ENCODE measurements at places on chromosomes 7 and 10.

DNA sequence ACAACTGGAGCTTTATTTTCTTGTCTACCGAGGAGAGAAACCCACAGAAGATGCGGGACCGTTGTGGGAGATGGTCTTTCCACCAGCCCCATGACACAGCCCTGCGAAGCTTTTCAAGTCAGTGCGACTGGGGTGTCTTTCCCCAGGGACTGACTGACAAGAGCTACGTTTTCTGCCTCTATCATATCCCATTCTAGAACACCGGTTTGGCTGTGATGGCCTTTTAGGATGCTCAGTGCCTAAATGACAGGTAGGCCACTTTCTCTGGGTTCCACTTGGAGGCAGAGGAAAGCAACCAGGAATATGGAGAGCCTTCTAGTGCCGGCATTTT is 16.9 kb downstream of the SLC13A4 start:
- no peak for DNase-seq

DNA sequence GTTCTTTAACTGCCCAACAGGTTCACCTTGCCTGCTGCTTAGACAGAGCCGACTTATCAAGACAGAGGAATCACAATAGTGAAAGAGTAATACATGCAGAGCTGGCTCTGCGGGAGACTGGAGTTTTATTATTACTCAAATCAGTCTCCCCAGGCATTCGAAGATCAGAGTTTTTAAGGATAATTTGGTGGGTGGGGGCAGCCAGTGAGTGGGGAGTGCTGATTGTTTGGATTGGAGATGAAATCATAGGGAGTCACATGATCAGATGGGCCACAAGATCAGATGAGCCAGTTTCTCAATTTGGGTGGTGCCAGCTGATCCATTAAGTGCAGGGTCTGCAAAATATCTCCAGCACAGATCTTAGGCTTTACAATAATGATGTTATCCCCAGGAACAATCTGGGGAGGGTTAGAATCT is 131.3 kb downstream of the AKR1D1 start:
- no peak for DNase-seq

DNA sequence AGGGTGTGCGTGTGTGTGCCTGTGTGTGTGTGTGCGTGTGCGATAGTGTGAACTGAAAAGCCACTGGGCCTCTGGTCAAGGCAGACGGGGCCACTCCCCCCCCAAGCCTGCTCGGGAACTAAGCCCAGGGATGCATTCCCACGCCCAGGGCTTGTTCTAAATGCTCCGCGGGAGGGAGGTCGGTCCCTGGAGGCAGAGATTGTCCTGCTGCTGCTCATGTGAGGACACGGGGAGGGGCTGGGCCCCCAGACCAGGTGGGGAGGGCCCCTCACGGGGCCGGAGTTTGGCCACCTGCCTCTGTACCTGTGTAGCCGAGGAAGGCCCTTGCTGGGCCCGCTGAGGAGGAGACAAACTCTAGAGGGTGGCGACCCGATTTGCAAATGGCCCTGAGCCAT is 93.9 kb downstream of the PDGFA start:
- peak; percentile 43 for DNase-seq

DNA sequence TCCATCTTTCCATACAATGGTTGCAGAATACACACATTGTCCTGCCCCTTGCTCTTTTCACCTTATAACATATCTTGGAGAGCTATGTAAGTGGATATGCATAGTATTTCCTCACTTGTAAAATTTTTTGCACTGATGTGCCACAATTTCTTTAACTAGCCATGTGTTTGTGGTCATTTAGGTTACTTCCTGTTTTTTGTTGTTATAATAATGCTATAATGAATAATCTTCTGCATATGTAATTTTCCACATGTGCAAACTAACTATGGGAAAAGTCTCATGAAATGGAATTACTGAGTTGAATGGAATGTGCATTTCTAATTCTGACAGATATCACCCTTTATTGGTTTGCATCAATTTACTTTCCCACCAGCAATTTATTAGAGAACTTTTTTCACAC is 2.8 kb downstream of the TAS2R41 start:
- no peak for DNase-seq

- no peak for DNase-seq
These were observed 111.5 kb downstream of the HDAC9 start for GRCh38 chr7:18607025-18607424.

DNA sequence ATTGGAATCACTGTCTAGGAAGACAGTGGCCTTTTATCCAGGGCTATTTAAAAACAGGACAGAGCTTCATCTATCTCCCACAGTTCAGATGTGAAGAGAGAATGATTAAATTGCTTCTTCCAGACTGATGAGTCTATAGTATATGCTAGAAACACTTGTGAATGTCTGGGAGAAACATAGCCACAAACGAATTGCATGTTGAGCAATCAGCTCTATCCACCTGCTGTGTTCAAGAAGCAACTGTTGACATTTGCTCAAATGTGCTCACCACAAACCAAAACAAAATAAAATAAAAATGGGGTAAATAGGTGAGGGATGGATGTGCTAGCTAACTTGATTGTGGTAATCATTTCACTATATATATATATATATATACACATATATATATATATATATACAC is 195.1 kb downstream of the HECW1 start:
- no peak for DNase-seq

DNA sequence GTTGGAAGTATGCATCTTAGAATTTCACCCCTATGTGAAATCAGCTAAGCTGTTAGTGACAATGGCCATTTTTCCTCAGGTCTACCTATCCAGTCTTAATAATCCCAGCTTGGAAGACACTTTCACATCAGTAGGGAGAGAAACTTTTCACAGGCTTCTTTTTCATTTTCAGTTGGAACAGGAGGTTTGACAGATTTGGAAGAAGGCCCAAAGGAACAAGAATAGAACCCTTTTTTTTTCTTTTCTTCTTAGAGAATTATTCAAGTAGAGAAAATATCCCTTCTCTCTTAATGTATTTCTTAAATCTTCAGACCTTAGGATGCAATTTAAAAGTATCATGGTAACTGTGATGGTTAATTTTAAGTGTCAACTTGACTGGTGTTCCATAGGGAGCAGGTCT is 410.5 kb upstream of the C7orf33 start:
- DNase-seq: no peak

DNA sequence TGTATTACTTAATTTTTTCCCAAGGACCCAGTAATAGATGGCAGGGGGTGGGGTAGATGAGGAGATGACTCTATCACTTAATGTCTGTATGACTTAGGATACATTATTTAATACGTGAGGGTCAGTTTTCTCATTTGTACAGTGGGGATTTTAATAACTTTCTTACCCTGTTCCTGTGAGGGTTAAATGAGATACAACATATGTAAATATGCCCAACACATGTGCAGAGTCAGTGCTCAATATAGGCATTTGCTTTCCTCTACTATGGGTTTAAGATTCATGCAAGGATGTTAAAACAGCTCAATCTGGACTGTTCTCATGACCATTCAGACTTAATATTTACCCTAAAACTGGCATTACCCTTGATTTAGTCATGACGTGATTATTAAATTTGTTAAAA is 31.2 kb downstream of the ST7 start:
- no peak for DNase-seq

DNA sequence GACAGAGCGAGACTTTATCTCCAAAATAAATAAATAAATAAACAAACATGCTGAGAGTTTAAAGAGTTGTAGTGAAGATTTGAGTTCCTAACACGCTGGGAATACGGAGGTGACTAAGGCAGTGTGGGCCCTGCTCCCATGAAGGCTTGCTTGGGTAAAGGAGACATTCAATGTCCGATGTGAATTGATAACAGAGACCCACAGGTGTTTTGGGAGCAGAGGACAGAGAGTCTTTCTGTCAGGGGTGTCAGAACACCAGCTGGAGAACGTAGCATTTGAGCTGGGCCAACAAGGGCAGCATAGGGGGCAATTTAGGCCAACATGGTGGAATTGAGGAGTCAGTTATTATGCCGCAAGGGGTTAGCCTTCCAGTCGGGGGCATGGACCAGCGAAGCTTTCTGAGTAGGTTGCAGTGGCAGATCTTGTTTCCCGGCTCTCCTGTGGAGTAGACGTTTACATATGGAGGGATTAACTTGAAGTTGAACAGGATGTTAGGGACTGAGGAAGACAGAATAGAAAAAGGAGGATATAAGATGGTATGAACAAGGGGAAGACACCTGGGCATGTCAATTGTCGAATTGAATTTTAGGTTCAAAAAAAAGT is 5.6 kb downstream of the PROSER2 start:
- DNase-seq: no peak

DNA sequence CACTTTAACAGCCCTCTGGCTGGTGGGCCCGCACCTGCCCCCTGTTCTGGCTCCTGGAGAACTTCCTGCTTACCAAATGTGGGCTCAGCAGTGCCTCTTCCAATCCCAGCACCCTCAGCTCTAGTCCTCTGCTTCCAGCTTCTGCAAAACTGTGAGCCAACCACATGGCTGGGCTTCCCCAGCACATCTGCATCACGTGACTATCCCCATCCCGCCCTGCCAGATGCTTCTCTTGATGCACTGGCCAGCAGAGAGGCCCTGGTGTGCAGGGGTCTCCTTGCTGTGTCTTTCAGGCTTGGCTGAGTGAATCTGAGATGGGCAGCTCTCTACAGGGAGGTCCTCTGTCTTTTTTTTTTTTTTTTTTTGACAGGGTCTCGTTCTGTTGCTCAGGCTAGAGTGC is 43.8 kb upstream of the DMBT1 start:
- no peak for DNase-seq

- peak; percentile 63 for DNase-seq
These were observed 47.7 kb upstream of the LYZL1 start for GRCh38 chr10:29240986-29241660.

- DNase-seq: no peak
These were observed 69.2 kb upstream of the TCF7L2 start for GRCh38 chr10:112880633-112881530.

GRCh38 chr10:101845893-101846292 is 2.3 kb upstream of the KCNIP2 start:
- no peak for DNase-seq

DNA sequence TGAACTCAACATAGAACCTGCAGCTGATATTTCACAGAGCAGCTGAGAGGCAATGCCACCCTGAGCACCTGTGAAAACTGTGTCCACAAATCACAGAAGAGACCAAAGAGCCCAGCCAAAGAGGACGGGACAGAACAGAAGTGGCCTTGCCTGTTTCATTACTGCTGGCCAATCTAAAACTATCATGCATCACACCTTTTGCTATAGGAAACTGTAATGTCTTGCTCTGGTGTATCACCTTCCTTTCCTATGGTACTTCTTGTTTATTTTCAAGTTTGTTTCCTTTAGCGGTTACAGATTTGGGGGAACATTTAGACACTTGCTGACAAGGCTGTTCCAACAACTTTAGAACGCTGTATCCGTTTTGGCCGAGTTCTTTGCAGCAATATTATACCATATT is 80.3 kb downstream of the PIP4K2A start:
- no peak for DNase-seq

DNA sequence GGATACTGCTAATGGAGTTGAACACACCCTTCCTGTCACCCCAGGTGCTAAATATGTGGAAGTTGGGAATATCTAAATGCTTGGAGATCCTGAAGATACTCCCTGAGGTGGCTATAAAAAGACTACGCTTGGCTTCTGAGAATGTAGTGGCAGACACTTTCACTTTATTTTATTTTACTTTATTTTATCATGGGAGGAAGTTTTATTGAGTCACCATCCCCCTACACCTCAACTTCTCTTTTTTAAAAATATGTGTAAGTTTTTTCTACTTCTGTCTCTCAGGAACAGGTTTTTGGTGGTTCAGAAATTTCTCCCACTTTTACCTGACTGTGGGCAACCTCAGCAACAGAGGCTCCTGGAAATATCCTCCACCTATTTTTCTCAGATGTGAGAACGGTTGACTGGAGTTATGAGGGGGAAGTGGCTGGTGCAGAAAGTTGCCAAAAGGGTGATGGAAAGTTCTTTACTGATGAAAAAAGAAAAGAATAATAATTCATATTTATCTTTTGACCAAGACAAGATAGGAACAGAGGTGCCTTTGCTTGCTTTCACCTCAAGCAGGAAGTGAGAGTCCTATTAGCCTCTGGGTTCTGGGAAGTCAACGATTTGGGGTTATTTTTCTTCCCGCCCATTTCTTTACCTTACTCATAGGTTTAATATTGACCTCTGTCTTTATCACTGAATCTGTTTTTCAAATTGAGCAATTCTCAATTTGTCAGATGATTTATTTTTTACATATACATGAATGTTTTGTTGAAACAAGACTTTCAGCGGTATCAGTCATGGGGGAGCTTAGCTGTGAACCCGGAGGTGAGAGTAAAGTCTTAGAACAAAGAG is 103.6 kb downstream of the AHR start:
- no peak for DNase-seq

- DNase-seq: no peak
These were observed 237.9 kb downstream of the C7orf25 start for GRCh38 chr7:42673951-42674350.

DNA sequence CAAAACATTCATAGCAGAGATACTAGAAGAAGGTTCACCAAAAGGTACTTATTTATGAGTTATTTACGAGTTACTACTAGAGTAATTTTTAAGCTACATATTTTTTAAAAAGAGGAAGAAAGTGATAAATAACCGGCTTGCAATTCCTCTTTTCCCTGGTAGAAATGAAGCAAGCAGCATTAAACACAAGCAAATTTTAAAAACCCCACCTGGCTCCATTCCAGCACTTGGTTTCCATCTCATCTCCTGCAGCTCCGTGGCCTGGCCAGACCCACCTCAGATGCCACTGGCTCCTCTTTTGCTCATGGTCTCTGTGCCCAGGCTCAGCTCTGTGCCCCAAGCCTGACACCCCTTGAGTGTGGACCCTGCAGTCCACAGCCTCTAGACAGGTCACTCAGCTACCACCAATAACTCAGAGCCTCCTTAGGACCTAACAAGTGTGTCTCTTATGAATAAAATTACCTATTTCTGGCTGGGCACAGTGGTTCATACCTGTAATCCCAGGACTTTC is 479.5 kb downstream of the TNS3 start:
- no peak for DNase-seq

GRCh38 chr7:45692031-45692430 is 117.9 kb downstream of the ADCY1 start:
- no peak for DNase-seq

DNA sequence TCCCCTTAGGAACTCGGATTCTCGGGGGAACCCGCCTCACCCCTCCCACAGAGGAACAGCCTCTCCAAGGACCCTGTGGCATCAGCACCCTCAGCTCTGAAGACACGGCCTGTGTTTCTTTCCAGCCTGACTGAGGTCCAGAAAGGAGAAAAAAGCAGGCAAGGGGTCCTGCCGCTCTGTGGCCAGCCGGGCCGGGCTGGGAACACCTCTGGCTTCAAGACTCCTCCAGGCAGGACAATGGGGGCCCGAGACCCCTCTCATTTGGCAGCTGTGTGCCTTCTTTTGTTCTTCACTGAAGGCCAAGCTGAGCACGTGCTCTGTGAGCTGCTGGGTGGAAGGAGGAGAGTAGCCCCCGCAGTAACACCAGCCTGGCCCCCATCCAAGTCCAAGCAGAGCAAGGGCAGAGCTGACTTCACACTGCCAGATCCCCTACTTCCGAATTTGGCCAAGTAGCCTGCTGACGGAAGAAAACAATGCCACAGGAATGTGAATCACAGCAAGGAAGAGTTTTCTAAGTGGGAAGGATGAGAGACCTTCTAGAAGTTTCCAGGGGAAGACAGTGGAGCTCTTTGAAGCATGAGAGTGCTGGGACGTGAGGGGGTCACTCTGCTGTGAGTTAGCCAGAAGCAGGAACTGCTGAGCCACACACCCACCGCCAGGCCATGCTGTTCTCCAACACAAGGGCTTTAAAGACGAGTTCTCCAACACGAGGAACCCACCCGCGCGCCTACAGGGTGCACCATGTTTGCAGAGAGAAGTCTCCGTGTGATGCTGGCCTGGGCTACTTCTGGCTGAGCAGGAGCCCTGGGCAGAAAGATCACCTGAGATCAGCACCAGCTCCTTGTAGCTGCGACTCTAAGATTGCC is 3.1 kb downstream of the CNPY1 start:
- no peak for DNase-seq

Measured in Ammon's horn (tissue), 1 donor.